Activated CD8-positive, alpha-beta T cell treated with anti-CD3 and anti-CD28 coated beads for 36 hours (primary cell): ENCODE measurements at places on chromosomes 12 and 14.
A peak's percentile ranks its signal among the peaks of the same experiment; 100 is the strongest.

DNA sequence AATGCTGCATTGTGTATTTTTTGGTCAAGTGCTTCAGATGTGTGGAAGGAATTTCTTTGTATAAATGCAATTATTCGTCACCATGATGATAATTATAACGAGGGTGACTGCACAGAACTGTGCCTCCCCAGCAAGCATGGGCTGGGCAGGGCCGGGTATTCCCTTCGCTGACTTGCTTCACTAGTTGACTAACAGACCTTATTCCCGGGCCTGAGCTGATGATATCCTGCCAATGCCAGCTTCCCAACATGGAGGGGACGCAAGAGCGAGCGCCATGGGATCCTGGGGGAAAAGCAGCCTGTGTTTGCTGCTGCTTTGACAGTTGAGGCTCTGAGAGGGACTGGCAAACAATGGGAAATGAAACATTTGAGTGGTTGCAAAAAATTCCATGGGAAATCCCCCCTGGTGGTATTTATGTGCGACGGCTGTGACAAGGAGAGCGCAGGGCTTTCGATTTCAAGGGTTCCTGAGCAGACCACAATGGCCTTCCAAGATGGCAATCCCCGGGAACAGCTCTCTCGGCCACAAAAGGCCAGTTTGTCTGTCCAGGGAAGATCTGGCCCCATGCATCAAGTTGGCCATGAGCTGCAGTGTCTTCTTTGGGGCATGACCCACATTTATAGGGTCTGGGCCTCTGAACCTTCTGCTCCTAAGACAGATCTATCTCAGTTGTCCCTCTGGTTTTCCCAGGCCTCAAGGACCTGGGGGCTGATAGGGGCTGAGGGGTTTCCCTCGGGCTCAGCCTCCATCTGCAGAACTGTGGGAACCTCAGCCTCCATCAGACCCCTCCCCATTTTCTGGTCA lies 21.9 kb upstream of the MAP1LC3B2 start:
- H3K4me3 ChIP-seq: no peak overlapping the region
- H3K27me3 ChIP-seq: peaks cover 3% of the 10 kb centered on the region
- no peak for DNase-seq
- no peaks in the 10 kb centered on the region for H3K36me3 ChIP-seq
- H3K27ac ChIP-seq: no peak overlapping the region

DNA sequence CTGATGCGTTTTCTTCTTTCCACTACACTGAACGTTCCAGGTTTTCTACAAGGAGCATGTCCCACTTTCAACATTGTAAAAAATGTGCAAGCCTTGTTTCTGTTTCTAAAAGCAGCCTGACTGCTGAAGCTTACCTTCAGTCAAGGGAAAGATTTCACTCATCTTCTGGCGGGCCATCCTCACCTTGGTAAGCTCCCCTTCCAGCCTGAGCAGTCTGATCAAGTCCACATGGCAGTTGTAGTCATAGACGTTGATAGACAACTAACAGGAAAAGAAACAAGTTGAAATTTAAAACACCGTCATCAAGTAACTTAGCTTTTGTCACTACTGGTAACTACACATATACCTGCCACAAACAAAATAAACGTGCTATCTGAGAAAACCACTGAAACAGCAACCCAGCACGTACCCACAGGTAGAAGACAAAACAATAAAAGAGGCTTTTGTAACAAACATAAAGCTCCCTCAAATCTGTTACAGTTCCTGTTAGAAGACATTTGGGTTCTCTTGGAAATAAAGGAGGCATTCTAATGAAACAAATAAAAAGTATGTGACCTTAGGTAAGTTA lies 11.9 kb downstream of the SART3 start:
- H3K4me3 ChIP-seq: no peak overlapping the region
- H3K36me3 ChIP-seq: peaks cover 38% of the 10 kb centered on the region
- H3K4me1 ChIP-seq: peaks cover 46% of the 10 kb centered on the region
- H3K27me3 ChIP-seq: no peaks in the 10 kb centered on the region
- H3K27ac ChIP-seq: peak overlapping the region; percentile 38

DNA sequence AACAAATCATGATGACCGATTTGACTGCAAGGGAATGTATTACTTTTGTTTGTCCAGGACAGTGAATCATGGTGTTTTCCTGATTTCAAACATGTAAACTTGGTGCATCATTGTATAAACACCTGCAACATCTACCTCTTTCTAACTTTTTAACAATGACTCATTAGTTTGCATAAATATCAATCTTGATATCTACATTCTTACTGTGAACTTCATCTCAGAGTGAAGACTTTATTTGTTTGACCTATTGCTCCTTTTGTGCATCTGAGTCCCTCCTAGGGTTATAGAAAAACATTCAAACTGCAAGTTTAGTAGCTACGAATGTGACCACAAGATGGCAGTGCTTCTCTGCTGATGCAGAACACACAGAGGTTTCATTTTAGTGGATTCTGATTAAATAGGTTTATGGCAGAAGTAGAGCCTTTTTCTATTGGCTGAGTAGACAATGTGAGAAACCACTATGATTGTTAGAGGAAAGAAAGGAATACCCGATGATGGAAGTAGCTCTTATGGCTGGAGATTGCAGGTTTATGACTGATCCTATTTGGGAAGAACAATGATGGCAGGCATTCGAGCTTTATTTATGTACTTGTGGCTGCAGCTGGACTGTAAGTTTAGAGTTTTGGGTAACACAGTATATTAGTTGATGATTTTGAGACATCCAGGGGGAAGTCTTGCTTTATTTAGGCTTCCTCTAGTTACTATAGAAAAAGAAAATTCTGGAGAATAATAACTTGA lies 244.2 kb upstream of the OR4E1 start:
- H3K4me3 ChIP-seq: peak overlapping the region; percentile 79
- H3K36me3 ChIP-seq: peaks cover 15% of the 10 kb centered on the region
- peaks cover 52% of the 10 kb centered on the region for H3K4me1 ChIP-seq
- no peaks in the 10 kb centered on the region for H3K27me3 ChIP-seq
- DNase-seq: peak; percentile 81
- H3K27ac ChIP-seq: peak overlapping the region; percentile 85

DNA sequence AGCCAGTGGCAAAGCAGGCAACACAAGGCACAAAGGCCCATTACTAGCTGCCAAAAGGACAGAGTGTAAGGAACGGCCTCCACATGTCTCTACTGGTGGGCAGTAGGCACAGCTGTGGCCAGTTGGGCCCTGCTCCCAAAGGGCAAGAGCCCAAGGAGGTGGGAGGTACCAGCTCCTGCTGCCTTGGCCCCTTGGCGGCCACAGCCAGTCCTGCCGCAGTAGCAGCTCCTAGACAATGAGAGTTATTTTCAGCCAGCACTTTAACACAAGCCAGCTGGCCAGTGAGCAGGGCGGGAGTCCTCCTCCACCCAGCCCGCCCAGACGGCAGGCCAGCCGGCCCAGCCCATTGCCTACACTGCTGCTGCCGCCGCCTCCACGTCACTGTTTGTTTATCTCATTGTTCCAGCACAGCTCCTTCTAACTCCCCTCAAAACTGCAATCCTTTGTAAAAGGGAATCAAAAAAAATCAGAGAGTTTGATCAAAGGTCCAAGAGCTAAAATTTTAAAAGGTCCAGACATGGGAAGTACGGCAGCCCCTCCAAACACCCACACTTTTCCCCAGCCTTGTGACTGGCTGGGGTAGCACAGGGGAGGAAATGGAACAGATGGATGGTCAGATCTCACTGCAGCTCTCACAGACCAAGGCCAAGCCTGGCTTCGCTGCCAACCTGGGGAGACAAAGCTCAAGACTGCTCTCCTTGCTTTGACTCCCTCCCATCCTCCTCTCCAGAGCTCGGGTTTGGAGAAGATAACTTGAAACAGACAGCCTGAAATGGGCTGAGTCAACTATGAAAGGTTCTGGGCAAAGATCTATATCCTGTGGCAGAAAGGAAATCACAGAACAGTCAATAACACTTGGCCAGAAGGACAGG lies 33.5 kb downstream of the FMNL3 start:
- peak overlapping the region; percentile 97 for H3K27ac ChIP-seq
- H3K36me3 ChIP-seq: peaks cover 3% of the 10 kb centered on the region
- H3K27me3 ChIP-seq: no peaks in the 10 kb centered on the region
- DNase-seq: no peak
- H3K4me3 ChIP-seq: peak overlapping the region; percentile 16
- peaks cover 81% of the 10 kb centered on the region for H3K4me1 ChIP-seq

DNA sequence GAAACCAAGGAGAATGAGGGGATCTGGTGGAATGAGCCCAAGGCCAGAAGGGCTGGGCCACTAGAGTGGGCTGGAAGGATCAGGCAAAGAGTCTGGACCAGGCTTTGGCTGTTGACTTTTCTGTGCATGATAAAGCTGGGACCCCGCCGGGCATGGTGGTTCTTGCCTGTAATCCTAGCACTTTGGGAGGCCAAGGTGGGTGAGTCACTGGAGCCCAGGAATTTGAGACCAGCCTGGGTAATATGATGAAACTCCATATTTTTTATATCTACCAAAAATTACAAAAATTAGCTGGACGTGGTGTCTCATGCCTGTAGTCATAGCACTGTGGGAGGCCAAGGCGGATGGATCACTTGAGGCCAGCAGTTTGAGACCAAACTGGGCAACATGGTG lies 393 bp upstream of the KLHL33 start:
- no peak overlapping the region for H3K4me3 ChIP-seq
- H3K4me1 ChIP-seq: peaks cover 14% of the 10 kb centered on the region
- H3K36me3 ChIP-seq: no peaks in the 10 kb centered on the region
- no peak for DNase-seq
- no peak overlapping the region for H3K27ac ChIP-seq

DNA sequence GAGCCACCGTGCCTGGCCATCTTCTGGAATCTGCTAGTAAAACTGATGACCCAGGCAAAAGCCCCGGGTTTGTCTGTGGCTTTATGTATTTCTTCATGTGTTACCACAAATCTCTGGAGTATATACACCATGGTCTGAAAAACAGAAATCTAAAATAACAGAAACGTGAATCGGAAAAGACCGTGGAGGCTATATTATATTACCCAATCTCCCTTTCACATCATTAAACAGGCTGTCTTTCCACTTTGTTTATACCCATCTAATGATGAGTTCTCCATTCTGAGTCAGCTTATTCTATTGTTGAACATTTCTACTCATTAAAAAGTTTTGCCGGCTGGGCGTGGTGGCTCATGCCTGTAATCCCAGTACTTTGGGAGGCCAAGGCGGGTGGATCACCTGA lies 9.5 kb upstream of the AJUBA start:
- peaks cover 3% of the 10 kb centered on the region for H3K4me1 ChIP-seq
- H3K27me3 ChIP-seq: no peaks in the 10 kb centered on the region
- no peak for DNase-seq
- no peak overlapping the region for H3K4me3 ChIP-seq
- peaks cover 2% of the 10 kb centered on the region for H3K36me3 ChIP-seq
